ENCODE measurements at places on chromosomes 5 and 9.

DNA sequence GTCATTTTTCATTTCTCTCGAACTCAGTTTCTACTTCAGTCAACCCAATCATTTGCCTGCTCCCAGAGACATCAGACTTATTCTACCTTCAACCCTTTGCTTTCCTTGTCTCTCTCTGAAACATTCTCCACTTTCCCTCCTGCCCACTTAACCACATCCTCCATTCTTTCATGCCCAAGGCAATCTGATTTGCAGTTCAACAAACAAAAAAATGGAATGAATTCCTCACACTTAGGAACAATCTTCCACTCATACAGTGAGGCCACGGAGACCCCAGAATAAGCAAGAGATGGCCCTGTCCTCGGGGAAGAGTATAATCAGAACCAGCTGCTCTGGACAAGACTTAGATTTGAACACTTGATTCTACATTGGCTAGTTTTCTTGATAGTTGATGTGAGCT is 180.5 kb downstream of the RFK start:
- DNase-seq = no peak

DNA sequence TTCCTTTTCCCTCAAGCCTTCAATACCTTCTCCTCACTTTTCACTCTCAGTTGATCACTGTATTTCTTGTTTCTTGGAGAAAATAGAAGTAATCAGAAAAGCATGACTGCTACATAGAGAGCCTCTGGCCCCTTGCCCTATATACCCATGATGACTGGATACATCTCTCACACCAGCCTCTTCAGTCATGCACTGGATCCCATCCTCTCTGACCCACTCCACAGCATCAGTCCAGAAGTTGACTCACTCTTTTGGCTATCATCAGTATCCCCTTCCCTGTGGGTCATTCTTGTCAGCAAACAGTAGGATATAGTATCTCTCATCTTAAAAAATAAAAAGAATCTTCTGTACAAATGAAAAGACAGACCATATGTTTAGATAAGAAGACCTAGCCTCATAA is 32.9 kb downstream of the PTCD2 start:
- DNase-seq = no peak

GRCh38 chr5:17817990-17818389 is 183.7 kb downstream of the TAF11L14 start:
- DNase-seq = no peak

DNA sequence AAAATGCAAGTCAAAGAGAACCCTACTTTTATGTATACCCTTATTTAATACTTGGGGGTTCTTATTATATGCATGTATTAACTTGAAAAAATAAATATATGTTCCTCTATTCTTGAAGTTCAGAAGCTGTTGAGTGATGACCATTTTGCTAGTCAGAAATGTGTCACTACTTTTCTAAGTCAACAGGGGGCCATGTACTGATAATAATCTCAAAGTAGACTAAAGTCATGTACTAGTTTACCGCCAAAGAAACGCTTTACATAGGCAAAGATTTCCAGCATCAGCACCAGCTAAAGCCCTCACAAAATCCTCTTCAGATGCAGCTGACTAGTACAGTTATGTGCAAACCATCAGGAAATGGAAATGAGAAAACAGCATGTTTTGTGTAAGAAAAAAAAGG is 5.7 kb upstream of the BHMT start:
- no peak for DNase-seq

DNA sequence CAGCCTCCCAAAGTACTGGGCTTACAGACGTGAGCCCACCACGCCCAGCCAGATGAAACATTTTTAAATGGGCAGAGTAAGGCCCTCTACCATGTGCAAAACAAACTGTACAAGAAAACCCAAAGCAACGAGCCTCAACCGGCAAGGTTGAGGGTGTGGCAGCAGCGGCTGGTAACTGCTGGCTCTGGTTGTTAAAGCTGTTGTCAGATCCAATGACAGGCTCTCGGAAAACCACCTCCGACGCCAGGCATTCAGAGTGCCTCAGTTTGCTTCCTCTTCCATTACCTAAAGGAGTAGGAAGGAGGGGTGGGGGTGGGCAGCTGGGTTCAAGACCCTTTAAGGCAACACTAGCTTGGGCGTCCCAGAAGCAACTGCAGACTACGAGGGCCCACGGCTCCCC is 2.4 kb upstream of the ASB6 start:
- DNase-seq = no peak

DNA sequence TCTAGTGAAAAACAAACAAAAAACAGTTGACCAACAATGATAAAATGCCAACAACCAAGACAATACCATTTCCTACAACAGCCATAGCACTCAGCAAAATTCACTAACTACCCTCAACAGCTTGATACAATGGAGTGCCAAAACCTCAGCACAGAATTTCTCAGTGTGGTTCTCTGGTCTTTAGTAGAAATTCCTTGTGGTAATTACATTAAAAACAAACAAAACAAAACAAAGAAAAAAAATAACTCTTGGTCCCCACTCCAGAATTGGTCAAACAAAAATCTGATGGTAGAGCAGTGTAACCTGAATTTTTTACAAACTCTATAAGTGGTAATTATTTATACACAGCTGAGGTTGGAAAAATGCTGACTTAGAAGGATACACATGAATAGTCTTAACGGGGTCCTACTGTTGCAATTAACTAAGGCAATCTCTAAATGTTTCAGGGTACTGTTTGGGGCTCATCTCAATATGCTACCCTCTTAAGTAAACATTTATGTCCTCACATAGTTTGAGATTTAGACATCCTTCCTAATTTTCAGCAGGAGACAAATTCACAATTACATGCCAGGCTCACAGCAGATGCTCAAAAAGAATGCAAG is 13.8 kb downstream of the CSNK1A1 start:
- no peak for DNase-seq

GRCh38 chr9:99873943-99874584 is 32.4 kb upstream of the STX17 start:
- no peak for DNase-seq

DNA sequence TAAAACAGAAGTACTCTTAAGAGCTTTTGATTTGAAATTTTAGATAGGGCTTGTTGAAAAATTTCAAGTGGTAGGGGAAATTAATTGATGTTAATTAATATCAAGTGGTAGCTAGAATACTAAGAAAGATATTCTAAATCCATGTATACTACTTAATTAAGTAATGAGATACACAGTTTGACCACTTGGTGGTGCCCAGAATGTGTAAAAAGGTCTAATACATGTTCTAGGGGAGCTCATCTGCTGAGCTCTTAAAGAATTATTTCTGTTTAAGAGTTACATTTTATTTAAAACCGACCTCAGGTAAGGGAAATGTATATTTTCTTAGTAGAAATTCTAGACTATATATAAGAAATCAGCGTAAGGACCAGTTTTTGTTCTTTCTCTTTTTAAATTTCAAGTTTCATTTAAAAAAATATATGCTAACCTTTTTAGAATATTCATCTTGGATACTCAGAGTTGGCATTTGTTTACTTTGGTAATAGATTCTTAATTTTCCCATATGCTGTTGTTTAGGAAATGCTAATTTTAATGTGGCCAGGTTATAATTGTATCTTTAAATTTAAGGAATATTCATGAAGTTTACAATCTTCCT is 61.5 kb downstream of the LNPEP start:
- no peak for DNase-seq

DNA sequence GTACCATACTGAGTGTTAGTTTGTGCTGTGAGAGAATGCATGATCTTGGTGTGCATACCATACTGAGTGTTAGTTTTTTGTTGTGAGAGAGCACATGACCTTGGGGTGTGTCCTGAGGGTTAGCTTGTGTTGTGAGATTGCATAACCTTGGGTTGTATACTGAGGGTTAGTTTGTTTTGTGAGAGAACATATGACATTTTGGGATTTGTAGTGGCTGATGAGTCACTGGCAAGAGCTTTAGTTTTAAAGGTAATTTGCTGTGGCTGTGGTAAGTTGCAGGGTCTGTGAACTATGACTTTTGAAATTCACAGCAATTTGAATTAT is 1068.3 kb upstream of the EDIL3 start:
- no peak for DNase-seq

DNA sequence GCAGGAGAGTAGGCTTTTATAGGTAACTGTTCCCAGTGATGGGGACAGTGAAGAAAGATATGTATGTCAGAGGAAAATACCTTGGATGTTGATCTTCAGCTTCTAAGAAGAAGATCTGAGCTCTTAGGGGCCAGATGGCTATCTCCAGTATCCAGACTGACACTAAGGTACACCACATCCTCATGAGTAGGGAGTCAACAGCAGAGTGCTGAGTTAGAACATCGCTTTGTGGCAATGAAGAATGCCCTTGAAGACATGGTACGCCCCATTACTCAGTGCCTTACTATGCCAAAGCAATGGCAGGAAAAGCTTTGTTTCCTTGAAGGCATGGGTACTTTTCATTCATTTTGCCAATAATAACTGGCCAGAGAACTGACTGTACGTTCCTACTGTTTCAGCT is 263.7 kb downstream of the CEMIP2 start:
- no peak for DNase-seq

DNA sequence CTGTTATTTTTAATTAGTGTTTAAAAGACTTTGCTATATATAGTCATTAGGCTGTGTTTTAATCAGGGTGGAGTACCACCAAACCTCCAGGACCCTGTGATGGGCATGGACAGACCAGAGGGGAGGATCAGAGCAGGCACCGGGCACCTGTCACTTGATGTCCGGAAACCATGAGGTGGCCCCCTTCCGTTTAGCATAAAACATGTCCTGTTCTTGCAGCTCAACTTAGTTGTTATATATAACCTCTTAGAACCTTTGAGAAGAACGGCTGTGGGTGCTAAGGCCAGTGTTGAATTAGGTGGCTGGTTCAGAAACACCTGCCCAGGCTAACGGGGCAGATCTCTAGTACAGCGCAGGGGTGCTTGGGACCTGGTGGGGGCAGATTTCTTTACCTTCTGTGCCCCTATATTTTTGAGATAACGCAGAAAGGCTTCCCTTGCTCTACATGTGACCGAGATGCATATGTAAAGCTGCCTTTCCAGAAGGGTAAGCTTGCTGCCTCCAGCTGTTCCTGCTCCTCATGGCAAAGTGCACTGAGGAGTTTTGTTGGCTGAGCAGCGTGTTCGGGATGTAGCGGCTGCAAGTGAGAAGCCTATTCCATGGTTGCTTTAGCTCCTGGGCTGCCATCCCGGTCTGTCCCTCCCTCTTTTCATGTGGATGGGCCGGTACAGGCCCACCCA is 255.5 kb downstream of the FANCC start:
- no peak for DNase-seq

DNA sequence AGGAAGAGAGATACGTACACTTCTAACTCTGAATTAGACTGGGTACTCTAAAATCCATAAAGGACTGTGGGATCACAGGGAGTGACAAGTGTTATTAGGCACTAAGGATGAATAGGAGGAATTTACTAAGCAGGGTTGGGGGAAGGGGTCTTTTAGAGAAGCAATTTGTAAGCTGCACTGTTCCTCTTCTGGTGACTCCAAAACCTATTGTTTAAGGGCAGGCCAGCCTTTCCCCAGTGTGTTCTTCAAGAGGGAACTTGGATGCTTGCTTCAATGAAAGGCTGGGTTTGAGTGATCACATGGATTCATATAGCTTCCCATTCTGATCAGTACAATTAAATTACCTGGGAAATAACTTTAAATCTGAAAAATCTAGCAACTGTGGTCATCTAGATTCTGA is 71.8 kb downstream of the STX17 start:
- DNase-seq = no peak
